ENCODE measurements at places on chromosomes 2 and 18.

GRCh38 chr2:20635113-20635510 lies 15.8 kb downstream of the HS1BP3 start:
- DNase-seq = no peak

- DNase-seq = no peak
Observed at GRCh38 chr2:120660771-120661459, 74.8 kb upstream of the GLI2 start.

- no peak for DNase-seq
Observed at GRCh38 chr2:26925100-26925791, 45.2 kb upstream of the MAPRE3 start.

DNA sequence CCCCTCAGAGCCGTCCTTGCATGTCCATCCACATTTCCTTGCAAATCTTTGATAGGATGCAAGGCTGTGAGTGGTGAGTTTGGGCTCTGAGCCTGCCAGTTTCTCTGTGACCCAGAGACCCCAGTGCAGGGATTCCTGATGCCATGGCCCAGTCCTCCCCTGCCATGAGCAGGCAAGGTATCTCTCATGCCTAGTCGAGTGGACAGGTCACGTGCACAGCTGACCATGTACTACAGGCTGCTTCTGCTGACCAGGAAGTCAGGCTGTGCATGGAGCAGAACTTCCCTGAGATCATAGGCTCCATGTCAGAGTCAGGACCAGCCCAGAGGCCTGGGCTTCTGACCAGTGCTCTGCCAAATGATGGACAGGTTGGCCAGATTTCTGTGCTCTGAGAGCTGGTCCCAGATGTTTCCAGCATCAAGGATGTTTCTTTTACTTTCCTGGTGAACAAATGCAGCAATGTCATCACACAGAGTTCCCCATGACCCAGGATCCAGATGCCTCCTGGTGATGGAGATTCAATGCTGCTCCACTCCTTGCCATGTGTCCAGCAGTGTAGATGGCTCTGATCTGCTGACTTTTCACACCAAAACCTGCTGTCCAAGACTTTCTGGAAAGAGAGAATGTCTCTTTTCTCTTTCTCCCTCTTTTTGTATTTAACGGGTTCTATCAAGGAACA lies 321.6 kb upstream of the HS6ST1 start:
- DNase-seq = no peak

DNA sequence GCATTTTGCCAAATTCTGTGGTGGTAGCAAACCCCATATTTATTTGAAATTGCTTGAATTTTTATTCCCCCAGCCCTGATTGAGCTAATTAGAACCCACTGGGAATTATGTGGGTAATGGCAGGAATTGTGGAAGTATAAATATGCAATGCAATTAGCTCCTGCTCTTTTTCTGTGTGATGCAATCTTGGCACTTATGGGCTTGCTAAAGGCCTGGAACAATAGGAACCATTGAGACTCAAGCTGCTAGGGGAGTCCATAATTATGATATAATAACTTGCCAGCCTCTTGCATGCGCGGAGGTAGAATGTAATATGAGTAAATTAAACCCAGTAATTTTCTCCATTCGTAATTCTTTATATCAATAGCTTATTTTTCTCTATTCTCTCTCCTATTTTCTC lies 267.6 kb upstream of the THSD7B start:
- DNase-seq = no peak

DNA sequence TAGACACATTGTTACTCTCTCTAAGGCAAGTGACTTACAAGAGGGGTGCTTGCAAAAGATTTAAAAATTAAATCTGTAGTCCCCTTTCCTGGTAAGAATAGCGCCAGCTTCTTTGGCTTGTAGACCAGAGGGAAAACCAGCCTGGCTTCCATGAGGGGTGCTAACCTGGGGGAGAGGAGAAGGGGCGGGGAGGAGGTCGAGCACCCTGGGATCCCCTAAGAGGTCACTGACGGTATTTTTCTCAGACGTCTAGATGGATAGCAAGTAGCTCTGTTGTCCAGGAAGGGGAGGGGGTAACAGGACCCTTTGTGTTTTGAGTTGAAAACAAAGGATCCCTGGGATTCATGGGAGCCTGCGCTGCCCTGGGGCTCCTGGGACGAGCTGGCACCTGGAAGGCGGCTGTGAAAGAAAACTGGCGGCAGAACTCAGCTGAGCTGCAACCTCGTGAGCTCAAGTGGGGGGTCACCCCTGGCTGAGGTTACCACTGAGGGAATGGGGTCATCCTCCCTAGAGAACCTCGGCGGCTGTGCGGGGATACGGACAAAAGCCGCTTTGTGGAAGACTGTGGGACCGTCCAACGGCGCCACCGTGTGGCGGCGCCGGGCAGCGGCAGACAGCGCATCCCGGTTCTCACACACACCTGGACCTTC lies 37.8 kb upstream of the MRPL19 start:
- DNase-seq = peak; percentile 27

DNA sequence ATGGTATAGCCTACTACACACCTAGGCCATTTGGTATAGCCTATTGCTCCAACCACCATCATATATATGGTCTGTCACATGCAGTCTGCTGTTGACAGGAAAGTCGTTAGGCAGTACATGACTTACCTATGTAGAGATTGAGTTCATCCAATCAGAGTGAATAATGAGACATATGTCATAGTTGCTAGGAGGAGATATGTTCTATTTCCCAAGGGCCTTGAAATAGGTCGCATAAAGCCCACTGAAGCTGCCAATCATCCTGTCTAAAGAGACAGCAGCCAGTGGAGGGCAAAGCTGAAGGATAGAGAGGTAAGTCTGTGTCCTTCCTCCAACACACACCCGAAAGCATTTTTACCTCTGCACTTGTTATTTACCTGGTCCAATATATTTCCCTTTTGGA lies 263.4 kb downstream of the PTPRM start:
- no peak for DNase-seq

DNA sequence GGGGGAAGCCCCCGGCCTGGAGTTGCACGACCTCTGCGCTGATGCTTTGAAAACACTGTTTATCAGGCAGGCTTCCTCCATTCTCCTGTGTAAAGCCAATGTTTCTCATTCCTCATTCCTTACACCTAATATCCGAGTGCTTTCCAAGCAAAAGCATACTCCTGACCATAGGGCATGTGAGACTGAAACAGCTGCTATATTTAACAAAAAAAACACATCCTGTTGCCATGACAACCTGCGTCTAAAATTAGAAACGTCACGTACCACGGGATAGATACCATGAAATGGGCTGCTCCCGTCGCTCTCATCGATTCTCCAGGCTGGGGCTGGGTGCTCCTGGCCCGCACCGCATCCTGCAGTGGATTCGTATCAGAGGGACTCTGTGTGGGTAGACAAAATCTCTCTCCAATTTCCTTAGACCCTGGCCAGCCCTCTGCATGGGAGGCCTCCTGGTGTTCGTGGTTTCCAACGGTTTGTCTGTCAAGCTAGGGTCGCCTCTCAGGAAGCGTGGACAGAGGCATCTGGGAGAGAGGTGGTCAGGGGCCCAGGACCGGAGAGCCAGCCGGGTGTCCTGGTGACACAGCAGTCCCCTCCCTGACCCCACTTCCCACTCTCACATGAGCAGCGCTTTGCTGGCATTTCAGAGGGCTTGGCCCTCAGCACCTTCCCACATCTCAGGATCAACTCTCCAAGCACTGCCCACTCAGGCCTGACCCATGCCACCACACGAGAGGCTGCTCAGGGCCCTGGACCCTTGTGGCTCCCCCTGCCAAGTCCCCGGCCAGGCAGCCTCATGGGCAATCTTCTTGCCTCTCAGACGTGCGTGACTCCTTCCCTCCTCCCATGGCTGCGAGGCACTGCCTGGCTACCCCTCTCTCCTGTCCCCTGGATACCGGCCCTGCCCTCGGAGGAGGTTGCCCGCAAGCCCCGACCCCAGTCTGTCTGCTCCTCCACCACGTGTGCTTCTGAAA lies 268.1 kb downstream of the NDUFA10 start:
- no peak for DNase-seq

DNA sequence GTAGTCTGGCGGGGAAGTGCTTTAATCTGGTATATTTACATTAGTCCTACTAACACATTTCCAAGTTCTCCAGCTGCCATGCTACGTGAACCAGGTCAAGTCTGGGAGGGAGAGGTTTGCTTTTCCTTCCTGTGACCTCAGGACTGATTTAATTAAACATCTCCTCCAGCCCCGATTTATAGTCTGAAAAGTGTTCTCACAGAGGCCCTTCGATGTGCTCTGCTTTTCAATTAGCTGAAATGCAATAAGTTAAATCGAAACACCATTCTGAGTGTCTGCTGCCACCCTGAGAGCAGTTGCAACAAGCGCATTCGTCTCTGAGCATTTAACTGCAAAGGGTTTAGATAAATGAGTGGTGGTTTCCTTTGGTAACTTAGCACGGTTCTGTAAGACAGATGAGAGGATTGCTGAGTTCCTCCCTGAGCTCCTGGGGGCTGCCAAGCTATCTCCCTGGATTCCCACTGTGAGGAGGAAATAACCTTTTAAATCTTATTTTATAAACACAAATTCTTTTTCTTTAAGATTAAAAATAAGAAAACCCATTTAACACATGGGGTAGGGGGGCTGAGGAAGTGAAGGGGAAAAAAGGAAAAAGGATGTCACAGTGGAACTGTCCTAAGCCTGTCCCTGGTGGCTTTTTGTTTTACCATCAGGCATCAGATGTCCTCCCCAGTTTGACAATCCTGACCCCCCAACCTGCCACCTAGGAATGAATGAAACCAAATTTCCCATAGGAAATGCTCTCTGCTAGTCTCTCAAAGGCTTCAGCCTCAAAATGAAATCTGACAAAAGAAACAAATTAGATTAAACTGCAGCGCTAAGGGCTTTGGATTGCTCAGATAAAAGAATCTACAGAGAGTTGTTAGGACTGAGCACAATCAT lies 56.5 kb upstream of the CREB1 start:
- DNase-seq = peak; percentile 47

DNA sequence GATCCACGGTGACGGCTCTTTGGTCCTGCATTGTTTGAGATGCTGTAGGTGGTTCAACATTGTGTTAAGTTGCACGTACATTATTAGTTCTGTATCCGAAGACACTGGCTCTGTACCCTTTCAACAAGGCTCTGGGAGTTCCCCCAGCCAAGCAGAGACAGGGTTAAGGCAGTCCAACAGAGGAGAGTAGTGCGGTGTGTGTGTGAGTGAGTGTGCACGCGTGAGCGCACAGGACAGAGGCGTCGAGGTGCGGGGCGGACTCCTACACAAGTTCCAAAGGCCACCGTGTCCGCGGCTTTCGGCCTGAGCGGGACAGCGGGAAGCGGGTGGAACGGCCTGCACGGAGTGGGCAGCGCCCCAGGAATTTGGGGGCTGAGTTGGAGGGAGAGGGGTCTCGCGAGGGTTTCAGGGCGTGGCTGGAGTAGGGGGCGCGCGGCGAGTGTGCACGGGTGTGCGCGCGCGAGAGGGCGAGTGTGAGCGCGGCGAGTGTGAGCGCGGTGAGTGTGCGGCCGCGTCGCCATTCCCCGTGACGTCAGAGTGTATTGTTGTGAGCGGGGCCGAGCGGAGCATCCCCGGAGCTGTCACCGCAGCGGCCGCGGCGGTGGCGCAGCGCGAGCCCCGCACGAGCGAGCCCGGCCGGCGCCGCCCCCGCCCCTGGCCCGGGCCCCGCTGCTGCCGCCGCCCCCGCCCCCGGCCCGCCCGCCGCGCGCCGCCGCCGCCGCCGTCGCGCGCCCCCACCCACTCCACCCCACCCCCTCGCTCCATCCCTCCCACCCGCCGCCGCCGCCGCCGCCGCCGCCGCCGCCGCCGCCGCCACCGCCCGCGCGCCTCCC lies at the start of gene ASXL3:
Gene ASXL3 (plus strand): TSS at position 535 of the 833 bp plus-strand sequence. CDS start 413 bp downstream, outside the sequence.
- no peak for DNase-seq

GRCh38 chr2:128901572-128902391 lies 583.1 kb upstream of the HS6ST1 start:
- DNase-seq = no peak

DNA sequence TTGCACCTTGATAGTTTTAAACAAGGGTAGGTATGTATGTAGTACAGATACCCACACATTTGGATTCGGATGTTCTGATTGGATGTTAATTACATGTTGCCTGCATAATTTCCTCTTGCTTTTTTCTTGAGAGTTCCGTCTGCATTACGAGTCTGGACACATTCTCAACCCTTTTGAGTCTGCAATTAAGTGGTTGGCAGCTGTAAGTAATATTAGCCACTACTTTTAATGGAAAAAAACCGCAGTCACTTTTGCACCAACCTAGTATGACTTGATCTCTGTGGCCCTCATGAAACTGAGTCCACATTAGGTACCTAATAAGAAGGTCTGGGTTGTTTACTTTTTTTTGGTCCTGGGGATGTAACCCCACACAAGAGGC lies 217.3 kb downstream of the VAPA start:
- no peak for DNase-seq

- DNase-seq = no peak
Observed at GRCh38 chr2:117943013-117943672, 70.7 kb downstream of the CCDC93 start.

DNA sequence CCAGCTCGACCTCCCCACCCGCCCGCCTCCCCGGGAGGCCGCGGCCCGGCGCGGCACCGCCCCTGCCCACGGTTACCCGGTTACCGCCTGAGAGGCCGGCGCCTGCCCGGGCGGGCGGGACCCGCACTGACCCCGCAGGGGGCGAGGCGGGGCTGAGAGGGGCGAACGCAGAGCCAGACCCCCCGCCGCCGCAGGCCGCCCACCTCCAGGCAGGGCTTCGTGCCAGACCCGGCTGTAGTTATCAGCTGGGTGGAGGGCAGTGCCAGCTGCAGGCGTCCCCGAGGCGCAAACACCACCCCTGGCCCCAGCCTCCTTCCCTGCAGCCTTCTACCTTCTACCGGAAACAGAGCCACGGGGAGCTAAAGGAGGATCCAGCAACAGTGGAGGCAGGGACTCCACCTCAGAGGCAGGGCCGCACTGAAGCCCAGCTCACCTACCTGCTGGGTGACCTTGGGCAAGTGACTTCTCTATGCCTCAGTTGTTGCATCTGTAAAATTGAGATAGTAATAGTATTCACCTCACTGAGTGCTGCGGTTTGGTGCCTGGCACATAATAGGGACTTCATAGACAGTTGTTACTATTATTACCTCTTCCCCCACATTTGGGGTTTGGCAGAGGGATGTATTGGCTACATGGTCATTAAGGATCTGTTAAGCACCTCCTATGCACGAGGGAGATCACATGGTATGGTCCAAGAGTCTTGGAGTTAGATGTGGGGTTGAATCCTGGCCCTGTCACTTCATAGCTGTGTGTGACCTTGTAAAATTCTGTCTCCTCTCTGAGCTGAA lies 231.6 kb upstream of the SMAD2 start:
- DNase-seq = no peak

DNA sequence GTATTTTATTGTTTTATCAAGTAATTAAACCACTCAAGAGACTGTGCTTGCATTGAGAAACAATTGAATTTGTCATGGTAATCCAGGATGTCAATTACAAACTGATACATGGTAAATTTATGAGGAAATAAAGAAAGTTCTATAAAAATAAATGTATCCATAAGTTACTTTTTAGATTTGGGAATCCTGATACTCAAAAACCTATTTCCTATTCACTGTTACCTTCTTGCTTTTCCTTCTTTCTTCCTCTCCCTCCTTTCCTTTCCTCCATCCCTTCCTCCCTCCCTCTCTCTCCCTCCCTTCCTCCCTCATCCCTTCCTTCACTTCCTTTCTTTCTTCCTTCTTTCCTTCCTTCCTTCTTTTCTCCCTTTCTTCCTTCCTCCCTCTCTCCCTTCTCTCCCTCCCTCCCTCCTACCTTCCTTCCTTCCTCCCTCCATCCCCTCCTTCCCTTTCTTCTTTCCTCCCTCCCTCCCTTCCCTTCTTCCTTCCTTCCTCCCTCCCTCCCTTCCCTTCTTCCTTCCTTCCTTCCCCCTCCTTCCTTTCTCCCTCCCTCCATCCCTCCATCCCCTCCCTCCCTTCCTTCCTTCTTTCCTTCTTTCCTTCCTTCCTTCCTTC lies 1299.1 kb upstream of the ZEB2 start:
- DNase-seq = no peak

All from activated T-helper 1 cell treated with anti-CD3 and anti-CD28 coated beads, Interleukin-12 subunit alpha, Interleukin-12 subunit beta, Interleukin-2, Interleukin-4 antibody, amounts not matched to agents 30 ng/mL and 10 ng/mL and 1 ng/mL, durations not matched to agents 14 hours and 24 hours and 36 hours (primary cell).